HEK293T (cell line): ENCODE measurements at places on chromosomes 2 and 18.

GRCh38 chr2:221070106-221070505 lies 502.0 kb downstream of the EPHA4 start:
- DNase-seq: no peak

- DNase-seq: no peak
Measured at GRCh38 chr2:197121255-197121654, 189.3 kb downstream of the ANKRD44 start.

DNA sequence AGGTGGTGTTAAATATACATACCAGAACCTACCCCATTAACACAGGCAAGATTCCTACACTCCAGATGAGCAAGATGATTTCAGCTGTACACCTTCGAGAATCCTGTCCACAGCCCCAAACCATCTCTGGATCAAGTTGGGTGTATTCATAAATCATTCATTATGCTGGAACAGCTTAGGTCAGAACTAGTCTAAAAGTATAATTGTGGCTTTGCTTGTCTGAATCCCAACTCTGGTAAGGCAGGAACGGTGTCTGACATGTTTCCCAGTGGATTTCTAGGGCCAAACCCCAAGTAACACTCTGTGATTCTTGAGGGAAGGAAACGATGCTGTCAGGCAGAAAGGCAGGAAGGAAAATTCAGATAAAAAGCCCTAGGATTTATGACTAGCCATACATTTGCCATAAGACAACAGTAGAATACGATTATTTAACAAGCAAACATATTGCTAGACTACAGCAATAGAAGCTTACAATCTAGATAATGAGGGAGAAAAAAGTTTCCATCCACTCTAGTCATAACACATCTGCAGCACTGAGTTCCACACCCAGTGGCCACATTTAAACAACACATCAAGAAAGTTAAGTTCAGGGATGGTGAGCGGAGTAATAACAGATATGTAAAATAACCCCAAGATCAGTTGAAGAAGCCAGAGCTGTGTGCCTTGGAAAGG lies 444.8 kb downstream of the RND3 start:
- no peak for DNase-seq

DNA sequence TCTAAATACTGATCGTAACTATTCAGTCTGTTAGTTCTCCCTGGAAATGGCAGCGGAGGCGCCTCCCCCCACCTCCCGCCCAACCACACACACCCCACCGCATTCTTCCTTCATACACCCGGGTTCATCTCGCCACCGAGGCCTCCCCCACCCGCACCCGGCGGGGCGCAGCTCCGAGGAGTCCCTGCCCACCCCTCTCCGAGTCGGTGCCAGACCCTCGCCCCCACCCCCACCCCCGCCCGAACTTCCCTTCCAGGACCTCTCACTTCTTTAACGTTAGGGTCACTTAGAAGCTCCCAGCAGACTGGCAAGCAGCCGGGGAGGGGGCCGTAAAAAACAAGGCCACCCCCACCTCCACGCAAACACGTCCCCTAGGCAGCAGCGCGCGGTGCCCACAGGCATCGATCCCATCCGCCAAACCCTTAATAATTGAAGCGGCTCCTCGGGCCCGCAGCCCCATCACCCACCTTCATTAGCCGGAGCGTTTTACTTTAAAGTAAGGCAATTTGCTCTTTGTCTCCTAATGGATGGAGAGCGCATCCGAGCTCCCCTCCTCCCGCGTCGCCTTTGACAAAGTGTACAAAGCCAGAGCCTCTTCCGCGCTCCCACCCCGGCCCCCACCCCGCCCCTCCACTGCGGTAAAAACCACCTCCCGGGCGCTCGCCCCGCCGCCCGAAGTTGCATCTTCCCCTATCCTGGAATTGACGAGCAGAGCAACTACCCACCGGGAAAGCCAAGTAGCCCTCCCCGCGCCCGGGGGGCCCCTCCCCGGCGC lies 624 bp downstream of the ZNF516 start:
- no peak for DNase-seq

DNA sequence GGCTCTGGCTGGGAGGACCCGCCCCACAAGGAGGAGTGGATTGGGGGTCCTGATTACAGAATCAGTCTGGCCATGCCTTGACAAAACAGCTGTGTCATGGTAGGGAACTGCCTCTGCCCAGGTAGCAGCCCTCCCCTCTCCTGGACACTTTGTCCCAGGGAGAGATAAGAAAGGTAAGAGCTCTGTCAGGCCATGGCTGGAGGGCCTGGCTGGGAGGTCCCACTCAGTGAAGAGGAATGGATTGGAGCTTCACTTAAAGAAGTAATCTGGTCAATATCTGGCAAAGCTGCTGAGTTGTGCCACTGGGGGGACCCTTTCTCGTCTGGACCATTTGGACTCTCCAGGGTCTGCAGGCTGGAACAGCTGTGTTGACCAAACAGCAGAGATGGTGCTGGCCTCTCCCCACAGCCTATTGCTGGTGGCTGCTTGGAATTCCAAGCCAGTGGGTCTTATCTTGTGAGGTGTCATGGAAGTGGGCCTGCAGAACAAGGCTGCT lies 75.4 kb downstream of the EPC2 start:
- no peak for DNase-seq

- no peak for DNase-seq
Measured at GRCh38 chr2:202782940-202783558, 88.5 kb downstream of the ICA1L start.

DNA sequence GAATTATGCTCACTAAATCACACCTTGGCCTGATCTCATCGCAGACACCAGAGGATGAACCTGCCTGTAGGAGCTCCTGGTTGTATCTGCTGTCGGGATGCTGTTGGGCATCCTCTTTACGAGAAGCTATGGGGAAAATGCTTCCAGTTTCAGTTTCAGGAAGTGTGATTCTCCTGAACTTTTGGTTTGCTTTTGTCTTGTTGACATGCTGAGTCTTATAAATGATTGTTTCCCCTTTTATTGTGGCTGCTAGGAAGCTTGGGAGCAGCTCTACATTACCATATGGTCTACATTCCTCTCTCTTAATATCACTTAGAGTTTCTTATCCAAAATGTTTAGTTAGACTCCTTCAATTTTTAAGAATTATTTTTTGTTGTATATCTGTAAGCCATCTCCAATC lies 227.5 kb downstream of the MTX2 start:
- no peak for DNase-seq

DNA sequence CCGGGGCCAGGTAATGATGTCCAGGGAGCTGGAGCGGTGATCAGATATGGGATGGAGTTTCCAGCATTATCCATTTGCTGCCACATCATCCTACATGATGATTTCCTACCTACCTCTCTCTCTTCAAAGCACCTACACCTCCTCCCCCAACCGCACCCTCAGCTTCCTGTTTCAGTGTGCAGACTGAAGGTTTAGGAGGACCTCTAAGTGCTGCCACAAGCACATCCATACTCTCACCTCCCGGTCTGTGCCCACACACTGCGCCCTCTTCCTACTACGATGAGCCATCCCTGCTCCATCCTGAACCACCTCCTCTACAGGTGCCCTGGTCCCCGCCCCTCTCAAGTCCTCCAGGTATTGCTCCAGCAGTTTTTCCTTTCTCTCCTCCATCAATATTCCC lies 123.7 kb downstream of the ALPK2 start:
- no peak for DNase-seq

DNA sequence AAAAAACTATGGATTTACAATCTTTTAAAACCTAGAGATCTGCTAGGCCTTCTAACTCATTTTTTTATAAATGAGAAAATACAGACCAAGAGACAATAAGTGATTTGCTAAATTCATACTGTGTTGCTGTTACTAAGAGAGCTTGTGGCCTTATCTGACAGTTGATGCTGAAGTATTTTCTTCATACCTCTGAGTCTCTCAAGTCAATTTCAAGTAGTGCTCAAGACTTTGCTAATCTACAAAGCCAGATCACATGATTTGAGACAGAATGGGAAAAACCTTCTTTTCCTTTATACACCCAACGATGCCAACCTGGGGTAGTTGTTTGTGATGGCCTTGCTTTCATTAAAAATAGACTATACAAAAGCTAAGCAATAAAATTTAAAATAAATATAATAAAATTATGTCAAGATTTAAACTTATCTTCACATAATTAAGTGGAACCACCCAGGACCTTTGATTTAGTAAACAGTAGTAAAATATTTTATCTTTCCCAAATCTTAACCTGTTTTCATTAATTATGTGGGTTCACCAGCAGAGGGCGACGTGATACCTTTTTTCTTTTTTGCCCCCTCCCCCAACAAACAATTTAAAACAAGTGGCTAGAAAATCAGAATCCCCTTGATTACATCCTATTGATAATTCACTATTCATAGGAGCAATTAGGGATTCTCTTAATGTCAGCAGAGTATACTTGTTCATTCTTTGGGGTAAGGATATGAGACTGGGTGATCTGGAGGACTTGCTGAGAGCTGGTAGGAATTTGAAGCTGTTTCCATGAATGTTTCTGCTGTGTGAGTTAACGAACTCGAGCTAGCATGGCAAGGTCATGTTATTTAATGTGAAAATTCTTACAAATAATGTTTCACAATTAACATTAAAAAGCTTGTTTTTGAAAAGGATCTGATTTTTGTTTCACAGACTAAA lies 49.6 kb upstream of the SLC5A7 start:
- DNase-seq: no peak

DNA sequence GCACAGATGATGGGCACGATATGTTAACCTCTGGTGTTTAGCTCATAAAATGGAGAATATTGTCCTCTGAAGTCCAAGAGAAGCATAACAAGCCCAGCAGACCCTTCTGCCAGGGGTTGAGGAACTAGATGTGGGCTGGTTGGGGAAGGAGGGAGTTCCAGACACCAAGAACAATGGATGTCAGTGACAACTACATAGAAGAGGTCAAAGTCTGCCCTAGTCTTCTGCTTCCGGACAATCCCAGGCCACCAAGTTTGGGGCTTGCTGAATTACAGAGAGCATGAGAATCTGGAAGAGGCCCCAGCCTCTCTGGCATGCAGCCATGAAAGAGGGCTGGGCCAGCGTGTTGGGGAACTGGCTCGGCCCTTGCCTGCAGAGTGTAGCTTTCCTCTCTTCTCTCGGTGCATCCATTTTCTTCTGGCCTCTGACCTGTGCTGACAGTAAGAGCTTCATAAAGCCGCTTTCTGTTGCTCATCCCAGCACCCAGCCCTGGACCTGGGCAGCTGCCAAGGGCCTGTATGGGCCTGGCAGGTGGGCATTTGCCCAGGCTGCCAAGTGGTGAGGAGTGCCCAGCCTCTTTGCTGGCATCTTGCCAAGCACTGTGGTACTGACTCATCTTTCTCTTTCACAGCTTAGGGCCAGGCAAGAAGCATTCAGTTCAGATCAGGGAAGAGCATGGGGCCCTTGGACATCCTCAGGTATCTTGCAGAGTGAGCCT lies 14.6 kb upstream of the LAPTM4A start:
- DNase-seq: no peak

DNA sequence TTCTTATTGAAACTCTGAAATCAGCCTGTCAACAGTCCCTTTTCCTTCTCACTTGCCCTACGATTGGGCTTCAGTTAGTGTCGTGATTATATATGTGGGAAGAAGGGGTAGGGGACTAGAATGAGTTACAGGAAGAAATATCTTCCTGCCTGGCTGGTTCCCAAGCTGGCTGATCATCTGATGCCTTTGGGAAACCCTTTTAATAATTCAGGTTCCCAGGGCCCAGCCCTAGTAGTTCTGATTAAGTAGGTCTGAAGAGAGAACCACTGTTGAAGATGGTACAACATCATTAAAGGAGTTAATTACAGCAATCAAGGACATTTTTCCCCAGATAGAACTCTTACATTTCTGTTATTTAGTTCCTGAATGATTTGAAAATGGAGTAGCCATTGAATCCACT lies 110.1 kb upstream of the EML6 start:
- no peak for DNase-seq

DNA sequence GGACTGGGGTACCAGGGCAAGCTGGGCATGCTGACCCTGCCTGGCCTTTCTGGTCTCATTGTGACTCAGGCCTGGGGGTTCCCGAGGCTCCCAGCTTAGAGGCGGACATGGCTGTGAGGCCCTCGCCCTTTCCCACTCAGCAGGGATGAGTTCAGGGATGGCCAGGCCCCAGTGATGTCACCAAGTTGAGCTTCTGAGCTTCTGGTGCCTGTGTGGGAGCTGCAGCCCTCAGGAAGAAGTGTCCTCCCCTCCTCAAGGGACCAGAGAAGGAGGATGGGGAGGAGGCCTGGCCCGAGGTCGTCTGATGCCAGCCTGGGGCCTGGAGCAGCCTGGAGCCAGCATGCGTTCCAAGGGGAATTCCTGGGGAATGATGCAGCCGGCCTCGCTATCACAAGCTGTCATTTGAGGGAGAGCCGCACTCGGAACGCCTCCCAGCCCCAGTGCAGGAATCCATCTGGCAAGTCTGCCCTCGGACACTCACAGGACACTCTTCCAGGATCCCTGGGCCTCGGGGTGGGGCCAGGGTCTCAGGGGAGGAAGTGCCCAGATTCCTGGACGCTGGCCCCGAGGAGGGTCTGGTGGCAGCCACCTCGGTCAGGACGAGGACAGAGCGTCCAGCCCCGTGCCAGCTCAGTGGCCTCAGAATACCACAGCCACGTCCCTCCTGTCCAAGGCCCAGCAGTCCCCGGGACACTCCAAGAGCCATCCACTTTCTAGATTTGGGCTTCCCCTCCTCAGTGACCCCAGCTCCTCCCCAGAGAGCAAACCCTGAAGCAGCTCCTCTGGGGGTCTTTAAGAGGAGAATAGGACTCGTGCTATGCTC lies 61.2 kb upstream of the GPC1 start:
- no peak for DNase-seq

GRCh38 chr2:156673333-156673615 lies 237.1 kb downstream of the GPD2 start:
- no peak for DNase-seq

DNA sequence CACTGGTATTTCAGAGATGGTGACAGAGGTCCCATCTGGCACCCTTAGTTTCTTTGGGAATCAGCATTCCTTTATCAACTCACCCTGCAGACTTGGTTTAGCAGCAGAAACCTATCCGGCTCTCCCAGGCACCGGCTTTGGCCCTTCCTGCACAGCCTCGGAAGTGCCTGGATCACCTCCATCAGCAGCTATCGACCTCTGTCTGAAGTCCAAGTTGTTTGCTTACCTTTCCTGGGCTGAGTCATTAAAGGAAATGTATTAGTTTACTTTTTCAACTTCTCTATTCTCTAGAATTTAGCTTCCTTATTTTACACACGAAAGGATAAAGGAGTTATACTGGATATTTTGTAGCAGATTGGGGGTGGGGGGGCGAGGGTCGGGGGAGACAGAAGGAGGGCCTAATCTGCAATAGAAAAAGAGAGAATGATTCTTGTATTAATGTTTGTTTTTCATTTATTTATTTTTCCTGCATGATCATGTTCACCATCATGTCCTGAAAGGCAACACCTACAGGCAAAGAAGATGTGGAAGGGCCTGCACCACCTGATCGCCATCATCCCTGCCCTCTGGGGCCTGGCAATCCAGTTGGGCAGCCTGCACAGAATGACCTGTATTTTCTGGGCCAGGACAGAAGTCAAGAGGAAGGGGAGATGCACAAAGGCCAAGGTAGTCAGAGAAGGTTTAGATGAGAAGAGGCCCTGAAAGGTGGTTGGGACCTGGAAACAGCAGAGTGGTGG lies 22.1 kb upstream of the MAT2A start:
- DNase-seq: no peak

DNA sequence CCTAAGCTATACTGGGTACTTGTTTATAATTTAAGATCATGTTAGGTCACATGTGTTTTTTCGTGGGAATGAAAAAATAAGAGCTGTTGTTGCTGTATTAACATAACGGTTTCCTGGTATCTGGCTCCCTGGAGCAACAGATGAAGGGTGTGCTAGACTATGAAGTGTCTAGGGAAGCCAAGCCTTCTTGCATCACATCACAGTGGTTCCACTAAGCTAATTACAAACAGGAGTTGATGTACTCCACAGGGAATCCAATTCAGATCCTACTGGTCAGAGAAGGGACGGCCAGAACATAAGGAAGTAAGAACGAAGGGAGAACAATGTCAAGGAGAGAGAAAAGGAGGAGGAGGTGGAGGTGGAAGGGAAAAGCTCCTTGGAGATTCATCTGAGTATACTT lies 193.0 kb upstream of the CYP26B1 start:
- DNase-seq: no peak
